ENCODE measurements at places on chromosomes 6 and 20. TPM values are rescaled to one million over a fixed set of nuclear protein-coding genes. Genes with fewer than 3 reads are reported as not detected.

DNA sequence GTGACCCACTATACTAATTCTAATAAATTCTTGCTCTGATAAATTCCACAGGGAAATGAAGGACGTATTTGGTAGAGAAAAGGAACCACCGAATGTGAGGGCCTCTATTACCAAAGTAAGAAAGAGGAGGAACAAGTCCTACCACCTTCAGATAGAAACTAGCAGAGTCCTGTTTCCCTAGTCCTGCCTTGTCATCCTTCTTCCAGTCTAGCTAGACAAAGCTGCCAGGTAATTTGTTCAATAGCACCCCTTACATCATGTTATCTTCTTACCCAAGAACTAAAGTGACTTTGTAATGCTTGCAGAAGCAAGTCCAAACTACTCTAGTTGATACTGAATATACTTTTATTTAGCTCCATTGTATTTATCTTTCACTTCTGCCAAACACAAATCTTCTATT, 29.3 kb upstream of the FAM83B start:
- no peak overlapping the region for H3K4me3 ChIP-seq
- no peak for DNase-seq
- no peaks in the 10 kb centered on the region for H3K36me3 ChIP-seq
- peak overlapping the region; percentile 45 for H3K27ac ChIP-seq

- H3K27ac ChIP-seq = peak overlapping the region; percentile 78
- H3K4me3 ChIP-seq = no peak overlapping the region
- H3K36me3 ChIP-seq = no peaks in the 10 kb centered on the region
- peaks cover 10% of the 10 kb centered on the region for H3K4me1 ChIP-seq
- DNase-seq = no peak
These were observed 18.3 kb downstream of the HMGN4 start for GRCh38 chr6:26556263-26557070.

- no peak overlapping the region for H3K4me3 ChIP-seq
- H3K36me3 ChIP-seq = no peaks in the 10 kb centered on the region
- DNase-seq = no peak
- no peak overlapping the region for H3K27ac ChIP-seq
These were observed 42.6 kb downstream of the RAB44 start for GRCh38 chr6:36739947-36740817.

- H3K4me1 ChIP-seq = peaks cover 6% of the 10 kb centered on the region
- H3K27ac ChIP-seq = no peak overlapping the region
- H3K27me3 ChIP-seq = no peaks in the 10 kb centered on the region
- no peak overlapping the region for H3K4me3 ChIP-seq
- H3K36me3 ChIP-seq = no peaks in the 10 kb centered on the region
- no peak for DNase-seq
These were observed 259.6 kb upstream of the EPHA7 start for GRCh38 chr6:93678841-93679454.

DNA sequence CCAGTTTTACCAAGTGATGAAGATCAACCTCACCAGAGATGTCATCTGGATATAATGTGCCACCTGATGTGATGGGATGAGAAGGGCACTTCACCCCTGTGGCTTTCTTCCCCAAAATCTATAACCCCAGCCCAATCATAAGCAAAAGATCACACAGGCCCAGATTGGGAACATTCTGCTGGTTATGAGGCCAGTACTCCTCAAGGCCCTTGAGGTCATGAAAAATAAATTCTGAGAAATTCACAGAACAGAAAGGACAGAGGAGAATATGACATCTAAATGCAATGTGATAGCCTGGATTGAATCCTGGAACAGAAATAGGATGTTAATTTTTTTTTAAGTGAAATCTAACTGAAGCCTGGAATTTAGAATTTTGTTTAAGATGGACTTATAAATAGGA, 243.5 kb downstream of the CBLN4 start:
- H3K36me3 ChIP-seq = no peaks in the 10 kb centered on the region
- H3K27ac ChIP-seq = no peak overlapping the region
- no peaks in the 10 kb centered on the region for H3K27me3 ChIP-seq
- H3K4me3 ChIP-seq = no peak overlapping the region
- no peaks in the 10 kb centered on the region for H3K4me1 ChIP-seq

DNA sequence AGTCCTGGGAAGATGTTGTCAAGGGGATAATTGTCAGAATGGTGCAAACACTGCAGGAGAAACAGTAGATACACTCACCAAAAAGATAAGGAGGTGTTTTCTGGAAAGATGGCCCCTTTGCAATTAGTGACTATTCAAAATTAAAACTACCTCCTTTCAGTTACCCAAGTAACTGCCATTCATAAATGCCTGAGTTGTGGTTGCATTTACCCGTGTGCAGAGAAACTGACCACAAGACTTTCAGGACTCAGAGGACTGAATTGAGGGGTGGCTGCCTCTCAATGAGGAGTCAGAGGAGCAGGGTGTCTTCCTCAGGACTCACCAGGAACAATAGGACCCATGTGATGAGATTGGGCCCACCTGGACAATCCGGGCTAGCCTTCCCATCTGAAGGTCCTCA, 39.0 kb downstream of the GCM1 start:
- no peak overlapping the region for H3K4me3 ChIP-seq
- peaks cover 4% of the 10 kb centered on the region for H3K36me3 ChIP-seq
- H3K4me1 ChIP-seq = peaks cover 32% of the 10 kb centered on the region
- no peak overlapping the region for H3K27ac ChIP-seq

DNA sequence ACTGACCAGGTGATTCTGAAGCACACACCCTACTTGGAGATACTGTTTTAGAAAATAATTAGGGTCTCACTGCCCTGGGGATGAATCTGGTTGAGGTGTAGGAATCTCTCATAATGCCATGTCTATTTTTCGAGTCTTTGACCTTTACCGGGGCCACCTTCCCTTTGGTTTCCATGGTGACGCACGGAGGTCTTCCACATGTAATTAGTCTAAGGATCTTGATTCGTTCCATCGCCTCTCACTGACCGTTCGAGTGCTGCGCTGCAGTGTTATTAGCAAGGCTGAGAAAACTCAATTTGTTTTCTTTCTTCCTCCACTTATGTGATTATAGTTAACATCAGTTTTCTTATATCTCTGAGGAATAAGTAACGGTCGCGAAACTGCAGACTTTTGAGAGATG, 144.3 kb upstream of the SPACA1 start:
- no peak overlapping the region for H3K4me3 ChIP-seq
- H3K27me3 ChIP-seq = no peaks in the 10 kb centered on the region
- H3K36me3 ChIP-seq = no peaks in the 10 kb centered on the region
- peaks cover 36% of the 10 kb centered on the region for H3K4me1 ChIP-seq
- no peak for DNase-seq
- no peak overlapping the region for H3K27ac ChIP-seq

DNA sequence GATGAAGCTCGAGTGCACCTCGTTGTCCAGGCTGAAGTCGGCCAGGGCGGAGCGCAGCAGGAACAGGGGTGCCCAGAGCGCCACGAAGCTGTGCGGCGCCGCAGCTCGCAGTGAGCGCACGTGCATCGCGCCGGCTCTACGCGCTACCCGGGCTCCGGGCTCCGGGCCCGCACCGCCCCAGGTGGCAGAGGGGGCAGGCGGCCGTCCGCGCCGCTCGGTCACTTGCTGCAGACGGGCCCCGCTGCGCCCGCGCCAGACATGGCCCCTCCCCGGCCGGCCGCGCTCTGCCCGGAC, 497 bp downstream of the BMP7 start:
- no peak for DNase-seq
- H3K27ac ChIP-seq = peak overlapping the region; percentile 70
- H3K27me3 ChIP-seq = peaks cover 18% of the 10 kb centered on the region
- H3K4me3 ChIP-seq = peak overlapping the region; percentile 89

- H3K27me3 ChIP-seq = peaks cover 45% of the 10 kb centered on the region
- H3K4me3 ChIP-seq = no peak overlapping the region
- no peaks in the 10 kb centered on the region for H3K4me1 ChIP-seq
- no peaks in the 10 kb centered on the region for H3K36me3 ChIP-seq
These were observed 50.5 kb downstream of the HLA-A start for GRCh38 chr6:29992807-29993206.

- no peak for DNase-seq
- peaks cover 3% of the 10 kb centered on the region for H3K4me1 ChIP-seq
- H3K36me3 ChIP-seq = no peaks in the 10 kb centered on the region
- no peak overlapping the region for H3K4me3 ChIP-seq
- H3K27me3 ChIP-seq = no peaks in the 10 kb centered on the region
These were observed 186.7 kb downstream of the BMP2 start for GRCh38 chr20:6954219-6954618.

GRCh38 chr6:148027201-148027600, 315.4 kb upstream of the SASH1 start:
- H3K4me1 ChIP-seq = no peaks in the 10 kb centered on the region
- H3K27ac ChIP-seq = no peak overlapping the region
- no peak overlapping the region for H3K4me3 ChIP-seq
- H3K27me3 ChIP-seq = no peaks in the 10 kb centered on the region
- DNase-seq = no peak

DNA sequence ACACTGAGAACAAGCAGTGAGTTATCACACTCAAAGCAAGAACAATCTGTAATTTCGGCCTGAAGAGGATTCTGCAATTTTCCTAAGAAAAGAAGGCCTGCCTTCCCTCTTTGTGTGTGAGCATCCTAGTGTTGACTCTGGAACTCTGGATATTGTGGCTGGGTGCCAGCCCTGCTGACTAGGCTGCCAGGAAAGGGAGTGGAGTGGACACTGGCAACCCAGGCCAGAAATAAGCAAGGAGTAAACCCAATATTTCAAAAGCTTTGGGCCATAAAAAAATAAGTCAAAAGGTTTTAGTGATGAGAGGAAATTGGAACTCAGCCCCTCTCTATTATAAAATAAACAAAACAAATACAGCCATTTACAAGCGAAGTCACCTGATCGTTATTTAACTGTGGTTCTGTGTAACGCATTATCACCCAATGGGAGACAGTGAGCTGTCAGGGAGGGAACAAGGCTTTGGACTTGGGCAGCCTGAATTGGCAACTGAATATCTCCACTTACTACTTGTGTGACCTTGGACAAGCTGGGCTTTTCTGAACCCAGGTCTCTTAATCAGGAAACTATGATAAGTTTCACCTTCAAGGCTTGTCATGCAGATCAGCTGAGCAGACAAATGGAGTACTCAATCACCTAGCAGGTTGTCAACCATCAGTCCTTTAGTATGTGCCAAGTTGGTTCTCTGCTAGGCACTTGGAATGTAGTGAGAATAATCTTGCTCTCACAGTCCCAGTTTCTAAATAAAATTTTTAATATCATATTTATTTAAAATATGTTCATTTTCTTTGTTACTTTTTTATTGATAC, 196.2 kb downstream of the PAX1 start:
- DNase-seq = no peak
- no peak overlapping the region for H3K27ac ChIP-seq
- no peak overlapping the region for H3K4me3 ChIP-seq
- H3K36me3 ChIP-seq = no peaks in the 10 kb centered on the region

- no peaks in the 10 kb centered on the region for H3K27me3 ChIP-seq
- H3K4me1 ChIP-seq = peaks cover 5% of the 10 kb centered on the region
- no peaks in the 10 kb centered on the region for H3K36me3 ChIP-seq
- H3K4me3 ChIP-seq = no peak overlapping the region
- H3K27ac ChIP-seq = no peak overlapping the region
These were observed 358.2 kb downstream of the PLCB1 start for GRCh38 chr20:8490076-8490830.

- DNase-seq = no peak
- no peak overlapping the region for H3K27ac ChIP-seq
- no peaks in the 10 kb centered on the region for H3K27me3 ChIP-seq
These were observed 433.2 kb upstream of the SPTLC3 start for GRCh38 chr20:12575352-12576095.

DNA sequence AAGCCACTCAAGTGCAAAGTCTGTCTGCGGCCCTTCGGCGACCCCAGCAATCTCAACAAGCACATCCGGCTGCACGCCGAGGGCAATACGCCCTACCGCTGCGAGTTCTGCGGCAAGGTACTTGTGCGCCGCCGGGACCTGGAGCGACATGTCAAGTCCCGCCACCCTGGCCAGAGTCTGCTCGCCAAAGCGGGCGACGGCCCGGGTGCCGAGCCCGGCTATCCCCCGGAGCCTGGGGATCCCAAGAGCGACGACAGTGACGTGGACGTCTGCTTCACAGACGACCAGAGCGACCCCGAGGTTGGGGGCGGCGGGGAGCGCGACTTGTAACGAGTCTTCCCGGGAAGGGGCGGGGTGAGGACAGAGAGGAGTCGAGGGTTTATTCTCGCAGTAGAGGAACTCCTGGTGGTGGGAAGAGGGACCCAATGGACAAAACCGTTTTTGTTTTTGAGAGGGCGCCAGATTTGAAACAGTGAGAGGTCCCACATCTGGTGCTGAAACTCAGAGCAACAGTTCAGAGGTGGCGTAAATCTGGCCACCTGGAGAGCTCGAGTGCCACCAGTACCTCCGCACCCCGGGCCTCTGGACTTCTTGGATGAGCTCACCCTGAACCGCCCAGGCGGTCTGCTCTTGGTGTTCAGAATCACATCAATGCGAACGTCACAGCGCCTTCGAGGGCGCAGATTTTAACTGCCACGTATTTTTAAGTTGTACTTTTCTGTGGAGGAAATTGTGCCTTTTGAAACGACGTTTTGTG, 8.0 kb downstream of the PRDM13 start:
- no peak for DNase-seq
- H3K36me3 ChIP-seq = no peaks in the 10 kb centered on the region
- no peak overlapping the region for H3K27ac ChIP-seq
- peaks cover 92% of the 10 kb centered on the region for H3K27me3 ChIP-seq
- peak overlapping the region; percentile 79 for H3K4me3 ChIP-seq

GRCh38 chr20:18721551-18722115, 92.0 kb upstream of the SCP2D1 start:
- no peak for DNase-seq
- H3K4me1 ChIP-seq = peaks cover 5% of the 10 kb centered on the region
- peaks cover 7% of the 10 kb centered on the region for H3K36me3 ChIP-seq
- no peak overlapping the region for H3K4me3 ChIP-seq

GRCh38 chr6:118881440-118882313, 12.3 kb upstream of the ASF1A start:
- no peak overlapping the region for H3K4me3 ChIP-seq
- H3K27ac ChIP-seq = no peak overlapping the region
- no peaks in the 10 kb centered on the region for H3K36me3 ChIP-seq
- H3K4me1 ChIP-seq = no peaks in the 10 kb centered on the region

GRCh38 chr6:92408350-92408749, 1011.0 kb downstream of the EPHA7 start:
- no peak for DNase-seq
- peaks cover 3% of the 10 kb centered on the region for H3K36me3 ChIP-seq
- H3K27ac ChIP-seq = no peak overlapping the region
- no peaks in the 10 kb centered on the region for H3K4me1 ChIP-seq
- no peak overlapping the region for H3K4me3 ChIP-seq

DNA sequence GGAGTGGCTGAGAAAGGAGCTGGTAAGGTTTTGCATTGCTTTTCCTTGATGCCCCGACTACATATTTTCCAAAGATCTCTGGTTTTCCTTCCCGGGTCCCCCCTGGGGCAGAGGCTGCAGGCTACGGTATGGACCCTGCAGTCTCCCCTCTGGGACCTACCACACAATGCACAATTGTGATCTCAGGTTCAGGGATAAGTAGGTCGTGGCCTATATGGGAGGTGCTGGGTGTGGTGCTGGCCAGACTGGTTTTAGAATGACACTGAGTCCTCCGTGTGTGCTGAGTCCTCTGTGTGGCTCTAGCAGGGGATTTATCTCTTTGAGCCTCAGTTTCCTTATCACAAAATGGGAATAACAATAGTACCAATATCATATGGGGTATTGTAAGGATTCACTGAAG, 376 bp downstream of the C20orf202 start:
- H3K36me3 ChIP-seq = no peaks in the 10 kb centered on the region
- no peak overlapping the region for H3K4me3 ChIP-seq
- peaks cover 19% of the 10 kb centered on the region for H3K27me3 ChIP-seq
- peaks cover 4% of the 10 kb centered on the region for H3K4me1 ChIP-seq
- H3K27ac ChIP-seq = no peak overlapping the region
- DNase-seq = no peak

Gene OOEP
- not detected for total RNA-seq

Gene TMC2
- total RNA-seq = not detected

Gene C6orf15
- not detected for total RNA-seq

Gene TBC1D20
- 33.2 TPM for total RNA-seq

Gene JAG1
- 58.4 TPM for total RNA-seq

Gene IL17A
- total RNA-seq = not detected

Gene STXBP5
- total RNA-seq = 21.0 TPM

Gene PAK5
- total RNA-seq = 0.69 TPM

Gene ZKSCAN3
- total RNA-seq = 12.6 TPM

Gene ADGB
- total RNA-seq = 0.31 TPM
